NCI-H187 (cell line): ENCODE measurements at places on chromosomes 4 and X.

DNA sequence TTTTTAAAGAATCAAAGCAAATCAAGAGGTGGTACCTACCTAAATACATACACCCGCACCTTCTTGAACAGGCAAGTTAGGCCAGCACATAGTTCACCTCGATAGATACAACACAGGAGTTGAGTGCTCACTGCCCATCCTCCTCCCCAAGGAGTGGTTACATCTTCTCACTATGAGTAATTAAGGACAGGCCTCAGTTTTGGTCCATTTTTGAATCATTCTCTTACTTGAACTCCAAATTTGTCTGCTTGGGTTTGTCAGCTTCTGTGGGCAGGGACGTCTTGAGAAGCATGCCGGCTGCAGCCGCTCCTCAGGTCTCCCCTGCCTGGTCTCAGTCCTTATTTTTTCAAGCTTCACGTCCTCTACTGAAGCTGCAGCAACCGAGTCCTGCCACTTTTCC lies 190.6 kb upstream of the RBPJ start:
- DNase-seq = no peak

GRCh38 chr4:176273736-176274135 lies 4.7 kb upstream of the ASB5 start:
- no peak for DNase-seq

DNA sequence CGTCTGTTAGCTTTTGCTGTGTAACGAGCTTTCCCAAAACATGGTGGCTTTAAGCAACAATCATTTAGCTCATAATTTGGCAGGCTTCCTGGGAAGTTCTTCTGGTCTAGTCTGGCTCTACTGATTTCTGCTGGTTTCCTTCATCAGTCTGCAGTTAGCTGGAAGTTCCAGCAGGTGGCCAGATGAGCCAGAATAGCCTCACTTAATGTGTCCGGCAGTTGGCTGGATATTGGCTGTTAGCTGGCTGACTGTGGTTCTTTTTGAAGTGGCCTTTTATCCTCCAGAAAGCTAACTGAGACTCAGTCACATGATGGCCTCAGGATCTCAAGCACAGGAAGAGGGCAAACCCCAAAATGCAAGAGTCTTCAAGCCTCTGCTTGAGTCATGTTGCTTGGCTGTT lies 34.9 kb downstream of the FTHL17 start:
- no peak for DNase-seq

GRCh38 chr4:139208404-139208945 lies 31.5 kb upstream of the ELF2 start:
- no peak for DNase-seq

DNA sequence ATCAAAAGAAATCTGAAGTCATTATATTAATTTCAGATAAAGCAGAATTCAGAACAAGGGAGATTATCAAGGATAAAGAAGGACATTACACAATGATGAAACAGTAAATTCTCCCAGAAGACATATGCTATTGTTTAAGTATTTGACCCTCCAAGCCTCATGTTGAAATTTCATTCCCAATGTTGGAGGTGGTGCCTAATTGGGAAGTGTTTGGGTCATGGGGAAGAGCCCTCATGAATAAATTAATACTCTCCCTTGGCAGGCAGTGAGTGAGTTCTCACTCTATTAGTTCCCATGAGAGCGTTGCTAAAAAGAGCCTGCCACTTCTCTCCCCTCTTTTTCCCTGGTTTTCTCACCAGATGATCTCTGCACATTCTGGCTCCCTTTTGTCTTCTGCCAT lies 249.9 kb upstream of the GRIA3 start:
- no peak for DNase-seq

GRCh38 chr4:4857001-4857808 lies 2.3 kb upstream of the MSX1 start:
- no peak for DNase-seq

DNA sequence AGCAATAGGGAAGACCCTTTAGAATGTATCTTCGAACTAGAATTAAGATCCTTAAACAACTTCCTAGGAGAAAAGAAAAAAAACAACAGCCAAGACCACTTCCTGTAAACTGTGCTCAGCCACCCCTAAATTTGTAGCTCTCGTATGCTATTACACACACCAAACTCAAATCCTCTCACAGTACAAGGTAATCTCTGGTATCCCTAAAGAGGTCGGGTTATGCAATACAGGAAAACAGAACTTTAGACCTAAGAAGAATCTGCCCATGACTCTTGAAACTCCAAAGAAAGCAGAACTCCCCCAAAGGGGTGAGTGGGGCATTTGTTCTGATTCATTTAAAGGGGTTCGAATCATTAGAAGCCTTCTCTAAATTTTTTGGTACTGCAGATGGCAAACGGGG lies 170.9 kb upstream of the CASK start:
- no peak for DNase-seq

DNA sequence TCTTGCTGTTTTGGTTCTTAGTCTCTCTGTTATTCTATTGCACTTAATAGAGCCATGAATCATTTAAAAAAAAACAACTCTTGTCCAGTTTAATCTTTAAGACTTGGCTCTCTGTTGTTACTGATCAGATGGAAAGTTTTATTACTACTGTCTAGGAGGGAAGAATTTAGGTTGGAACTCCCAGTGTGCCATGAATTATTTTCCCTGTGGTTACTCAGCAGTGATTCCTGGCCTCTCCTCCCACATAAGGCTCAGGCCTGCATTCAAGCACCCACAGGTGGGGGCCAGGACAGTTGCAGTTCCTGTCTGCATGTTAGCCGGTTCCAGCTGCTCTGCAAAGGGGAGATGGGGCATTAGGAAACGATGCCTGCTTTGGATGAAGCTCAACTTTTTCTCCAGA lies 29.8 kb upstream of the ESX1 start:
- no peak for DNase-seq

DNA sequence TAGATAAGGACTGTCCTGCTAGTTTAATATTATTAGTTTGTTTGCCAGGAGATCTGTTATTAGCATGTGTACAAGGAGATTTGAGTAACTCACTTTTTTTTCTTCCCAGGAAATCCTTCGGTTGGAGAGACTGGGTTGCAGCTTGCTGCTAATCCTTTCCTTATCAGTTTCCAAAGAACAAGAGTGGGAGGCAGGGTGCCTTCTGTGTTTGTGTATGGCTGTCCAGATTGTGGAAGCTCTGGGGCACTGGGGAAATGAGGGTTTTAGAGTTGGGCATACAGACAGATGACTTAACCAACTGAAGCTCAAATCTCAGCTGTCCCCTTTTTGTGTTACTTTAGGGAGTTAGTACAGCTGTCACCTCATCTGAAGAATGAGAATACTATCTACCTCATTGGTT lies 12.6 kb upstream of the SUPT20HL1 start:
- no peak for DNase-seq

DNA sequence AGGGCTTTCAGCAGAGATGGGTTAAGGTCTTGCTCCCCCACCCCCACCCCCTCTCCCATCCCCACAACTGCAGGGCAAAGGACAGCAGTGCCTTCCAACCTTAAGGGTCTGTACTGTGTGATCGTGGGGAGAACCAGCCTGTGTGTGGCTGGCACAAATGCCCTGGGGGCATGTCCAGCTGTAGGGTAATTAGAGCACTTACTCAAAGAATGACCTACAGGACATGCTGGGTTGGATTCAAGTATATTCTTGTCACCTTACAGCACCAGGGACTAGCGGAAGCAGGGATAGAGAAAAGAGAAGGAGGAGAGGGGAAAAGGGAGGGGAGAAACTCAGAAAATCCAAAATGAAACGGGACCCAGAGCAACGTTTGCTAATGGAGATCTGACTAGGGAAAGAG lies 191.3 kb upstream of the GATB start:
- no peak for DNase-seq
